ENCODE measurements at places on chromosomes 2 and 18.

GRCh38 chr2:68295516-68295915, 24.2 kb downstream of the CNRIP1 start:
- DNase-seq: no peak

GRCh38 chr2:177817300-177817699, 255.3 kb downstream of the PDE11A start:
- no peak for DNase-seq

DNA sequence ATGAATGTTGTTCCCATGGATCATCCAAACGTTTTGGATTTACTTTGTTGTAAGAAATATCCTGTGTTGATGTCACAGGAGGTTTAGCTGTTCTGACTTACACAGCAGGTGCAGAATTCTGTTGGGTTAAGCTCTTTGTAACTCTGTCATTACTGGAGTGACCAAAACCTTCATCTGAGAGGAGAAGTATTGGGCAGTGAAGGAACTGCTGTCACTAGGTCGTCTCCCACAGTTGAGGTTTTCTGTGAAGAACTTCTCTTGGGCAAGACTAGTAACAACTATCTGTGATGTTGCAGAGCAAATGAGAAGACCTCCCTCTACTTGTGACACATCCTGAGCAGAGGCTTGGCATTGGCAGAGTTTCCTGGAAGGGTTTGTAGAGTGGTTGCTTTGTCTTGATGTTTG, 2.9 kb downstream of the SPTBN1 start:
- DNase-seq: peak; percentile 11

DNA sequence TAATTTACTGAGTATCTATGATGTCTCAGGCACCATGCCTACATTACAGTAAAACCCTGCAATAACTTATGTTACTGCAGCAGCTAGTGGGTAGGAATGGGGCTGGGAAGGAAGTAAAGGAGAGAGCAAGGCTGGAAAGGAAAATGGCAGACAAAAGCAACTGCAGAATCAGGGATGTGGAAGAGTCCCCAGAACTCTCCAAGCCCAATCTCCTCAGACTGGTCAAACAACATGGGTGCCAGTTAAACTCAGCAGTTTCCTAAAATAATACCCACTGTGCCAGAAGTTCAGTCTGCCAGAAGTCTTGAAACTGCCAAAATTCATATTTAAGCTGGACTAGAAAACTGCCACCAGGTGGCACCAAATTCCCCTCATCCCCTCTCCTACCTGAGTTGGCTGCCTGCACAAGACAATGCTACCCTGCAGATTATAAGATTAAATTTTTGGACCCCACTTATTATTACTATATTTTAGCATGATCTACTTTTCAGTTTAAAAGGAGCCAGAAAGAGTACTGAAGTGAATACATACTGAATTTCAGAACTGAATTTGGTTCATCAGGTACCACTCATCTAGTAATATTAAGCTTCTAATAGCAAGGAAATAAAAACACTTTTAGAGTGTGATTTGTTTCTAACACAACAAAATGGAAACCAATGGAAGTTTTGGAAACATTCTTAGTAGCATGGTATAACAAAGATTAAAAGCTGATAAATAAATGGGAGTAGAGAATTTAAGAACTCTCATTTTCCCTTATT, 86.8 kb upstream of the DNER start:
- DNase-seq: peak; percentile 71

GRCh38 chr2:61887717-61888266, 664 bp downstream of the CCT4 start:
- DNase-seq: peak; percentile 33

DNA sequence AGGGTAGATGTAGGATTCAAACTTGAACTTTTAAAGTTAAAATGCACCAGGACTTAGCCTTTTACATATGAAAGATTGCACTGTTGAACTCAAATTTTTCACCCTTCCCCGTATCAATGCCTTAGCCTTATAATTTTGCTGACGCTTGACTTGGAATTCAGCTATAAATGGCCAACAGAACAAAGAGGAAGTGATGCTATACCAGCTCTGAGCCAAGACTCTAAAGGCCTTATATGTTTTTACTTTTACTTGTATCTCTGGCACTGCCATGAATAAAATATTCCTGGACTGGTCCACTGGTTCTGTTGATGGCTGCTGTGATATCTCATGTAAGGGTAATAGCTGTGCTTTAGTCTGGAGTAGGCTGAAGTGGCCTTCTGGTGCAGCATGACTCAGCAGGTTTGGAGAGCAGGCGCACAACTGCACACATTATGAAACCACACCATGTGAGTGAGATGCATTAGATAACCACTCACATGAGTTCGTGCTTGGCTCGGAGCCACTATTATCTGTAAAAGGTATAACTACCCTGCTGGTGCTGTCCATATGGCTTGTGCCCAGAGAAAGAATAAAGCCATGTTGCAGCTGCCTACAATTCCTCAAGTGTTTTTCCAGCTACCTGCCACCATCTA, 8.4 kb upstream of the IER3IP1 start:
- peak; percentile 49 for DNase-seq

DNA sequence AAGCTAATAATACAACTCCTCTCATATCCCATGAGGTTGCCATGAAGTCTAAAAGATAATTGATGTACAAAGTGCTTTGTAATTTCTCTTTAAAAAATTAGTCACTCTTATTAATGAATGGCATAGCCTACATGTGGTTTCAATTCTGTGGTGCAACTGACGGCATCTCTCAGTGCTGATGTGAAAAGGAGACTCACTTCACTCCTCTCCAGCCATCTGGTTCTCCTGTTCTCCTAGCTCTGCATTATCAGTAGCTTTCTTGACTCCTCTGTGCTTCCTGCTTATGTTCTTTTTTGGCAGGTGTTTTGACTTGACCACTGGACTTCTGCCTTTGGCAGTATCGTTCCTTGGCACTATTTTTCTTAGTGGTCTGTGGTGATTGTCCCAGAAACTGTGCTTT, 134.9 kb upstream of the ZFP36L2 start:
- DNase-seq: no peak

GRCh38 chr2:64581777-64582539, 57.8 kb downstream of the AFTPH start:
- DNase-seq: no peak

DNA sequence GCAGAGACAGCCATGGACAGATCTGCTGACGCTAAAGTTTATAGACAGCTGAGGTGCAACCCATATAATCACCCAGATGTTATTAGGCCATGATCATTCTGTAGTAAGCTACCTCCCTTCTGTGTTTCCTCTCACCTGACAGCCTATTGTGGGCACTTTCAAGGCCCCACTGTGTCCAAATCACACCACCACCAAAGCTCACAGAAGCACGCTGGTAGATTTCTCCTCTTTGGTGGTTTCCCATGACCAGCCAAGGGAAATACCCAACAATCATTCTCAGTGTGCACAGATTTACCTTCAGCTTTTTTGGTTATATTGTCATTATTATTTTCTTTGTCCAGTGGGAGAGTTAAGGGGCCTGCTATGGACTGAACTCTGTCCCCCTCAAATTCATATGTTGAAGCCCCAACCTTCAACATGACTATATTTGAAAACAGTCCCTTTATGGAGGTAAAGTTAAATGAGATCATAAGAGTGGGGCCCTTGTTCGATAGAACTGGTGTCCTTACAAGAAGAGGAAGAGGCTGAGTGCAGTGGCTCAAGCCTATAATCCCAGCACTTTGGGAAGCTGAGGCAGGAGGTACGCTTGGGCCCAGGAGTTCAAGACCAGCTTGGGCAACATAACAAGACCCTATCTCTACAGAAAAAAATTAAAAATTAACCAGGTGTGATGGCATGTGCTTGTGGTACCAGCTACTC, 74.0 kb upstream of the MSH6 start:
- no peak for DNase-seq

- DNase-seq: no peak
Observed at GRCh38 chr2:235055891-235056516, 104.2 kb downstream of the SH3BP4 start.

DNA sequence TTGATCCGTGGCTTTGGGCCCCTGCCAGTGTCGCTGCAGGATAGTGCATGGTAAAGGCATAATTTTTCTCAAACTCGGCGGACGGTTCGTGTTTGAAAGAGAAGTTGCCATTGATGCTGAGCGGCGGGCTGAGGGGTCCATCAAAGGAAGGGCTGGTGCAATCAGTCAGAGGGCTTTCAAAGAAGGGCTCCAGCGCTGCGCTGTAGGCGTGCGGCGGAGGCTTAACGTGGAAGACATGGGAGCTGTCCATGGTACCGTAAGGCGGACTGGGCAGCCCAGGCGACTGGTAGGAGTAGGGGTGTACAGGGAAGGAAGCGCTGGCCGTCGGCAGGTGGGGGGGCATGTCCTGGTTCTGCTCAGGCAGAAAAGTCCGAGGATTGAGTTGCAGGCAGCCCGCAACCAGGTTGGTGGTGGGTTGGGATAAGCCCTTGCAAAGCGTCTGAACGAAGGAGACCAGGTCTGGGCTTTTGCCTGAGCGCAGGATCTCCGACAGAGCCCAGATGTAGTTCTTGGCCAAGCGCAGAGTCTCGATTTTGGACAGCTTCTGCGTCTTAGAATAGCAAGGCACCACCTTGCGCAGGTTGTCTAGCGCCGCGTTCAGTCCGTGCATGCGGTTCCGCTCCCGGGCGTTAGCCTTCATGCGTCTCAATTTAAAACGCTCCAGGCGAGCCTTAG, 2.3 kb downstream of the NEUROD1 start:
- peak; percentile 48 for DNase-seq

- DNase-seq: peak; percentile 15
Observed at GRCh38 chr2:109143214-109144187, 14.5 kb downstream of the SH3RF3 start.

DNA sequence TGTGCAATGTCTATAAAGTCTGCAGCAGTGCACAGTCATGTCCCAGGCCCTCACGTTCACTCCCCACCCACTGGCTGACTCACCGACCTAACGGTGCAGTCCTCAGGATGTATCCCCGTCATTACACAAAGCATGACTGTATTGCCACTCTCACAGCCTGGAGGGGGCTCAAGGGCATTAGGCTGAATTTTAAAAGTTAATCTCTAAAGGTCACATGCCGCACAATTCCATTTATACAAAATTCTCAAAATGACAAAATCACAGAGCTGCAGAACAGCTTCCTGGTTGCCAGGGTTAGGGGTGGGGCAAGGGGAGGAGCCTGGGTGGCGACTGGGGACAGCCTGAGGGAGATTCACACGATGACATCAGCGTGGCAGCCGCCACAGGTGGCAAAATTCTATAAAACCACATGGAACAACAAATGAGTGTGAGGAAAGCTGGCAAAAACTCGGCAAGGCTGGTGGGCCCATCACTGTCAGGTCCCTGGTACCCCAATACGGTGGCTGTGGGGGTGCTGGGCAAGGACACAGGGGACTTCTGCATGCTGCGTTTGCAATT, 97.6 kb downstream of the NDUFA10 start:
- peak; percentile 87 for DNase-seq

- no peak for DNase-seq
Observed at GRCh38 chr2:28387082-28387960, 5.3 kb upstream of the FOSL2 start.

DNA sequence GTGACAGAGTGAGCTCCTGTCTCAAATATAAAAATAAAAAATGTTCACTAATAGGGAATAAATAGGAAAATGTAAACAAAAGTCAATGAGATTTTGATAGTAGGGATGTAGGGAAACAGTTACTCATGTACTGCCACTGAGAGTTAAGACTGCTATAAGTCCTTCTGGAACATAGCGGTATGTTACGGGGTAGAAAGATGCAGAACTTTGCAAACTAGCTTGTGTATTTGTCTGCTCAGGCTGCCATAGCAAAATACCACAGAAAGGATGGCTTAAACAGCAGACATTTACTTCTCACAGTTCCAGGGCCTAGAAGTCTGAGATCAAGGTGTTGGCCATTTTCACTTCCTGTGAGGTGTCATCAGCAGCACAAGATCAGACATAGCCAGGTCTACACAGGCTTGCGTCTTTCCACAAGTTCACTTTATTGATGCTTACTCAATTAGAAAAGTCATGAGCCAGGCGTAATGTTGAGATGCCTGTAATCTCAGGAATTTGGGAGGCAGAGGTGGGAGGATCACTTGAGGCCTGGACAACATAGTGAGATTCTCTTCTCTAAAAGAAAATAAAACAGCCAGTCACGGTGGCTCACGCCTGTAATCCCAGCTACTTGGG, 8.8 kb downstream of the TXNDC2 start:
- no peak for DNase-seq

DNA sequence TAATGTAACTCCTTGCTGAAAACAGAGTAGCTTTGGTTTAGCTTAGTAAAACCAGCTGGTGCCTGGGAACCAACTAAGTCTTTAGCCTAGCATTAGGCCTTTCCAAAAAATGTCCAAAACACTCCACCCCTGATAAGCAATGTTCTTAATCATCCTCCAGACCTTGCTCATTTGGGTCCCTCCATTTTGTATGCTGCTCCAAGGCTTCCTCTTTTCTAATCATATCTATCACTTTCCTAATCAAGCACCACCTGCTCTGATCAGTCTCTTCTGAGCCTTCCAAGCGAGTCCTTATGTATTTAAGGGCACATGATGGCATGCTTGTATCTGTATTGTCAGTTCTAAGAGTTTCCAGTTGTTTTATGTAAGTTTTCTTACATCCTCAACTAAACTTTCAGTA, 23.6 kb downstream of the THADA start:
- no peak for DNase-seq

DNA sequence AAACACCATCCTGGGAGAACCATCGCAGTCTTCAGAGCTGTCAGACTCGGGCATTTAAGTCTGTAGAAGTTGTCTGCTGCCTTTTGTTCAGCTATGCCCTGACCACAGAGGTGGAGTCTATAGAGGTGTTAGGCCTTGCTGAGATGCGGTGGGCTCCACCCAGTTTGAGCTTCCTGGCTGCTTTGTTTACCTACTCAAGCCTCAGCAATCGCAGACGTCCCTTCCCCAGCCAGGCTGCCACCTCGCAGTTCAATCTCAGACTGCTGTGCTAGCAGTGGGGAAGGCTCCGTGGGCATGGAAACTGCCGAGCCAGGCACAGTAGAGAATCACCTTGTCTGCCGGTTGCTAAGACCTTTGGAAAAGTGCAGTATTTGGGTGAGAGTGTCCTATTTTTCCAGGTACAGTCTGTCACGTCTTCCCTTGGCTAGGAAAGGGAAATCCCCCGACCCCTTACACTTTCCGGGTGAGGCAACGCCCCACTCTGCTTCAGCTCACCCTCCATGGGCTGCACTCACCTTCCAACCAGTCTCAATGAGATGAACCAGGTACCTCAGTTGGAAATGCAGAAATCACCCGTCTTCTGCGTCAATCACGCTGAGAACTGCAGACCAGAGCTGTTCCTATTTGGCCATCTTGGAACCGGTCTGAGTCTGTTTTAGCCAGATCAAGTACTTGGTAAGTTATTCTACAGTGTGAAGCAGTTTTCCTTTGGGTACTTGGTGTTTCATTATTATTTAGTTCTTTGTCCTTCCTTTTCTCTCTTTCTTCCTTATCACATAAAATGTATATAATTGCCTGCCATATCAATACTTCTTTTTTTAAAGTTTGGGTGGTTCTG, 71.5 kb downstream of the CDC42EP3 start:
- DNase-seq: no peak

- DNase-seq: no peak
Observed at GRCh38 chr2:23718931-23719700, 207.8 kb downstream of the ATAD2B start.

All from DND-41 (cell line).